ENCODE measurements at places on chromosomes 7 and 10.

GRCh38 chr7:14195871-14196270 is 206.4 kb upstream of the ETV1 start:
- no peak for DNase-seq

DNA sequence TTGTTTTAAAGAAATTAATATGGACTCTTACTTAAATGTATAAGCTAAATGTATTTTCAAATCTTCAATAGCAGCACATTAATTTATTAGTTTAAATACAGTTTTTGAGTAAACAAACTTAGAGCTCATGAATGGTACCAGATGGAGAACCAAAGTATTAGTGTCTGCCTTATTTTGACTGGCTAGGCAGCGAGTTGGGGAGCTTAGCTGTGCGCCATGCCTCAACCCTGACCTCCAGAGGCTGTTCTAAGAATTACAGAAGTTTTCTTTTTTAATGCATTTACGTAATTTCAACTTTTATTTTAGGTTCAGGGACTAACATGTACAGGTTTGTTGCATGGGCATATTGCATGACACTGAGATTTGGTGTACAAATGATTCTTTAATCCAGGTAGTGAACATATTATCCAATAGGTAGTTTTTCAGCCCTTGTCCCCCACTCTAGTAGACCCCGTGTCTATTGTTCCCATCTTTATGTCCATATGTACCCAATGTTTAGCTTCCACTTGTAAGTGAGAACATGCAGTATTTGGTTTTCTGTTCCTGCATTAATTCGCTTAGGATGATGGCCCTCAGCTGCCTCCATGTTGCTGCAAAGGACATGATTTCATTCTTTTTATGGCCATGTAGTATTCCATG is 166.8 kb downstream of the IQUB start:
- DNase-seq: no peak

- no peak for DNase-seq
These were observed 149.5 kb downstream of the ARHGAP21 start for GRCh38 chr10:24574161-24574560.

DNA sequence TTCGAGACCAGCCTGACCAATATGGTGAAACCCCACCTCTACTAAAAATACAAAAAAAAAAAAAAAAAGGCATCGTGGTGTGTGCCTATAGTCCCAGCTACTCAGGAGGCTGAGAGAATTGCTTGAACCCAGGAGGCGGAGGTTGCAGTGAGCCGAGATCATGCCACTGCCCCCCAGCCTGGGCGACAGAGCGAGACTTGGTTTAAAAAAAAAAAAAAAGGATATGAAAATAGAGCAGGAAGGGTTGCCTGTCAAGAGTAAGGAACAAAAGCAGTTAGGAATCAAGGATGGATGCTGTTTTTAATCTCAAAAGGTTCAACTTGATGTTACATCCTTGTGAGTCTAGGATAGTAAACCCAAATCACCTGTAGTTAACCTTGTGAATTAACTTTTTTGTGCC is 11.8 kb upstream of the ASCC1 start:
- DNase-seq: no peak

- DNase-seq: peak; percentile 43
These were observed 16.8 kb downstream of the VSIR start for GRCh38 chr10:71756311-71757191.

- no peak for DNase-seq
These were observed 20.8 kb upstream of the DDIT4 start for GRCh38 chr10:72252972-72253371.

DNA sequence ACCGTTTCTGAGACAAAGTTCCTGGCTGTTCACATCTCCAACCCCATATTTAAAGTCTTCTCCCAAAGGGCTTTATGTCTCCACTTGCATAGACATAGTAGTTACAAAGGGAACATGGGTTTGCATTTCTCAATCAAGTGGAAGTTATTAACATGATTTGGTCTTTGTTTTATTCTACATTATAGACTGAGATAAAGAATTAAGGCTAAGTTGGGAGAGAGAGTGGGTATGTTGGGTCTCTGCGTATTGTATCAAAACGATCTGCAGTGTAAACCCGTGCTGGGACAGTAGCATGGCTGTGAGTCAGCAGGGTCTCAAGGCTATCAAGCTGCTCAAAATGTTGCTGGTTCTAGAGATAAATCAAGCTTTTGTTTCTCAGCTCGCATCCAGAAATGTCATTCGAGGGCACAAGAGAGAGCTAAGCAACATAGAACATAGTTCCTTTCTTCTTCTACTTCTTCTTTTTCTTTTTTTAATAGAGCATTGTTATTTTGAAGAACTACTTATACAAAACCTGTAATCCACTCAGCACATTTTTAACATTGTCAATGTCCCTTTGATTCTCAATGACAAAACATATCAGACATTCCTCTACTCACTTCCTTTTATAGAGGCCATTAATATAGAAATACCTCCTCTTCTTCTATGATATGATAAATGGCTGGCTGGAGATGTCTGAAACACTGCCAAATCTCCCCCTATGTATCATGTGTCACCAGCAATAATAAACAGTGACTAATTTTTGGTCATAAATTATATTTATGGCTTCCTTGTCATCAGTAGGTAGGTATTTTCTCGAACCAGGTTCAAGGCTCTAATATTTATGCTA is 34.5 kb upstream of the RHOBTB1 start:
- peak; percentile 80 for DNase-seq

- no peak for DNase-seq
These were observed 447.4 kb downstream of the DNAJB6 start for GRCh38 chr7:157784041-157784835.

GRCh38 chr10:1359626-1359955 is 303.4 kb downstream of the WDR37 start:
- DNase-seq: no peak

DNA sequence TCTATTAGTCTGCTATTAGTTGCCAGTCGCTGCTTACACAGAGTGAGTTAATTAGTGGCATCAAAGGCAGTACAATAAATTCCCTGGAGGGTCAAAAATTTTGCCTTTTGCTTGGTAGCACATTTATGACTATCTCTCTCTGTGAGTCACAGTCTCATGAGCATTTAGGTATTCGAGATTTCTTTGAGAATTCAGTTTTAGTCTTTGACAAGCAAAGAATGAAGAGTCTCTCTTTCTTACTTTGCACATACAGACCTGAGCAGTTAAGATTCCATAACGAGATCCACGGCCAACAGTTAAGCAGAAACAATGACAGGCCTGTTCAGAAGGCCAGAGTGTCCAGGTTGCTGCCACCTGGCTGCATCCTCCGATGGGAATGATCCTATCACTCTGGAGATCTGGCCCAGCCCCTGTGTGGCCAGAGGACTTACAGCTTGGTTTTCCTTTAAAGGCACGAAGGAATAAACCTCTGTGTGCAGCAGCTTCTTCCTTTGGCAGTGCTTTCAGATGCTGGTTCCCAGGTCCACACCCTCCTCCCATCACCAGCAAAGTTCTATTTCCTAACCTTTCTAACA is 80.6 kb downstream of the GLI3 start:
- DNase-seq: peak; percentile 76

DNA sequence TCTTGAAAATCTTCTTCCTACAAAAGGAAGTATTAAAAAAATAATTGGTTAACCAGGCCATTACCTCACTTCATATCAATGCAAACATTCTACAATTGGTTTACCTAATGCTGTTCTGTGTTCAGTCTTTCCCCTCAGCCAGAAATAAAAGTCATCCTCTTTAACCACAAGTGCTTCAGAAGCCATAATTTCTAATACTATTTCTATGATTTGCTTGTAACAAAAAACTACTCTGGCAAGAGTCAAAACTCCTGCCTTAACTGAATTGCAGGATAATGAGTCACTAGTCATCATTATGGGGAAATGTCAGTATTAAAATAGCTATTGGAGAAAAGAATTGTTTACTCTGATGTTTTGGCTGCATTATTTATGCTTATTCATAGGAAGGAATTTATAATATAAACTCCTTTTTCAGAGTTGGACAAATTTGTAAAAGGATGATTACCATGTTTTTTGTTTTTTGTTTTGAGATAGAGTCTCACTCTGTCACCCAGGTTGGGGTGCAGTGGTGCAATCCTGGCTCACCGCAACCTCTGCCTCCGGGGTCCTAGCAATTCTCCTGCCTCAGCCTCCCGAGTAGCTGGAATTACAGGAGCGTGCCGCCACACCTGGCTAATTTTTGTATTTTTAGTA is 55.5 kb upstream of the ODAD2 start:
- peak; percentile 96 for DNase-seq

- DNase-seq: peak; percentile 67
These were observed 10.4 kb downstream of the STMP1 start for GRCh38 chr7:135672560-135673359.

DNA sequence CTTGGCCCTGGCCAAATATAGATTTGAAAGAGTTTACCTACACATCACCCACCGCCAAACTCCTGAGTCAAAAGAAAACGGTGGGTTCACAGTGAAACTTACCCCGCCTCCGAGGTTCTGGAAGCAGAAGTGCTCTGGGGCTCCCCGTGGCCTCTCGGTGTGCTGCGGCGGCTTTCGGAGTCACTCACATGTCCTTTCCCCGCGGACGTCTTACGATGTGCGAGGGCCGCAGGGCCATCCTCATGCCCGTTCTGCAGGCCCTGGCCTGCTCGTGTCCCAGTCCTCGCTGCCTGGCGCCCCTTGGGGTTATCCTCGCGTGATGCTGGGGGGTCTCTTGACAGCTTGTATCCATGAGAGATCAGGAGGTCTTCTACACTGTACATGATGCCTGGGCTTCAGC is 12.0 kb downstream of the JCAD start:
- DNase-seq: no peak

- peak; percentile 29 for DNase-seq
These were observed 79.1 kb downstream of the USP6NL start for GRCh38 chr10:11532306-11532705.

DNA sequence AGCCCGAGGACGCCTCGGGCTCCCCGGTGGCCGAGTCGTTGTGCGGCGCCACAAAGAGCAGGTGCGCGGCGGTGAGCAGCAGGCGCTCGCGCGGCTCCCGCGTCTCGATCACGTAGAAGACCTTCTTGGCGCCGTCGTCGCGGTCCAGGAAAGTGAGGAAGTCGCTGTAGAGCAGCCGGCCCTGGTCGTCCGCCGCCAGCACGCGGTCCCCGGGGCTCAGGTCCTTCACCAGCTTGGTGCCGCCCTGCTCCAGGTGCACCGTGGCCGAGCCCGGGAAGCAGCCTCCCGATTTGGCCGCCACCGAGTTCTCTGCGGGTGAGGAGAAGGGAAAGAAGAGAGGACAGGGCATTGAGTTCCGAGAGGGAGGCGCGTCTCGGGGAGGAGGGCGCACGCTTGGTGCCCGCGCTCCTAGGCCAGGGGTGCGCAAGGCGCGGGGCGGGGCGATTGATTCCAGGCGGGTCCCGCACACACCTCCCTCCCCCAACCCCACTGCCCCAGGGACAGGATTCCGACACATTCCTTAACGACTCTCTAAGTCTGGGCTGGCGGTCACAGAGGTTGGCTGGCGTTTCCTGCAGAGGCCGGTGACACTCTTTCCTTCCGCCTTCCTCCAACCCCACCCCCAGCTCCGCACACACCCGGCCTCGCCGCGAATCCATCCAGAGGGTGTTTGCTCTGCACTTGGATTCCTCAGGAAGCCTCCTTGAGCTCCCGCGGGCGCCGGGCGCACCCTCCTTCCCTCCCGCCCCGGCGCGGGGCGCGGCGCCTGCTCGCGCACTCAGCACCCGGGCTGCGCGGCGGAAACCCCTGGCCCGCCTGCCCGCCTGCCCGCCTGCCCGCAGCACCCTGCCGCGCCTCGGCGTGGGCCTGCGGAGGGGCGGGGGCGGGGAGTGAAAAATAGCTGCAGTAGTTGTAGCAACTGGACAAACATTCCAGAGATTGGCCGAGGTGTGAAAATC is 8.6 kb downstream of the SHH start:
- DNase-seq: no peak

GRCh38 chr7:113044394-113044793 is 42.2 kb downstream of the GPR85 start:
- no peak for DNase-seq

DNA sequence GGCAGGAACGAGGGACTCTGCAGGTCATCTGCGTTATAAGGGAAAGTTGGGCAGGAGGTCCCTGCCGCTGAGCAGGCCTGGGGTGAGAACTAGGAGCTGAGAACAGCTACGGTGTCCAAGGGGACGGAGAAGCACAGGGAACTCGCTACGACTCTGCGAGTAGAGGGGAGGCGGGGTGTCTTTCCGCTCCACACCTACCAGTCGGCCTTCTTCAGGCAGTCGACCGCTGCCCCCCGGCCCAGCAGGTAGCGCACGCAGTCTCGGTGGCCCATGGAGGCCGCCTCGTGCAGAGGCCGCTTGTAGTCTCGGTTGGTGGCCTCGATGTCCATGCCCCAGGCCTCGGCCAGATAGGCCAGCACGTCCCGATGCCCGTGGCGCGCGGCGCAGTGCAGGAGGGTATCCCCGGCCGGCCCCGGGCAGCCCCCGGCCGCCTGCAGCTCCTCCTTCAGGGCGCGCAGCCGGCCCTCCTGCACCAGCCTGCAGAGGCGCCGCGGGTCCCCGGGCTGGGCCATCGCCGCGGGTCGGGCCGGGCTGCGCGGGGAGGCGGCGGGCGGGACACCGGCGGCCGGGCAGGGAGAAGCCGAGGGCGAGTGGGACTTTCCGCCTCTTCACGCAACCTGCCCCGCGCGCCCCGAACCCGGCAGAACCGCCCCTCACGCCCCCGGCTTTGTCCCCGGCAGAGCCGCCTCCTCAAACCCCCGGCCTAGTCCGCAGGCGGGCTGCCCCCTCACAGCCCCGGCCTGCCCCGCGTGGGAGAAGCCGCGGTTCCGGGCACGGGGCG is 660 bp downstream of the ANKRD16 start:
- peak; percentile 14 for DNase-seq

- DNase-seq: peak; percentile 62
These were observed 205.9 kb downstream of the MBL2 start for GRCh38 chr10:52566471-52567246.

DNA sequence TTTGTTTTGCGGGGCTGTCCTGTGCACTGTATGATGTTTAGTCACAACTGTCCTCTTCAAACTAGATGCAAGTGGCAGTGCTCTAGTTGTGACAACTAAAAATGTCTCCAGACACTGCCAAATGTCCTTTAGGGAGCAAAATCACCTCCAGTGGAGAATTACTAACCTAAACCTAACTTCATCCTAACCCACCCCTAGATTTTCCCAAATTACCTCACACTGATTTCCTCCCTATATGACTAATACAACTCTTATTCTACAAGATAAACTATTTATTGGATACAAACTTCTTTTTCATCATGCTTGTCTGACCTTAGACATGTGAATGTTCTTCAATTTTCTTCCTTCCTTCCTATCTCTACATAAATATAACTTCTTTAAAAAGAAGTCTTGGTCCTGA is 26.4 kb downstream of the PNPLA8 start:
- DNase-seq: no peak

GRCh38 chr7:47186316-47186715 is 395.6 kb downstream of the TNS3 start:
- DNase-seq: no peak

DNA sequence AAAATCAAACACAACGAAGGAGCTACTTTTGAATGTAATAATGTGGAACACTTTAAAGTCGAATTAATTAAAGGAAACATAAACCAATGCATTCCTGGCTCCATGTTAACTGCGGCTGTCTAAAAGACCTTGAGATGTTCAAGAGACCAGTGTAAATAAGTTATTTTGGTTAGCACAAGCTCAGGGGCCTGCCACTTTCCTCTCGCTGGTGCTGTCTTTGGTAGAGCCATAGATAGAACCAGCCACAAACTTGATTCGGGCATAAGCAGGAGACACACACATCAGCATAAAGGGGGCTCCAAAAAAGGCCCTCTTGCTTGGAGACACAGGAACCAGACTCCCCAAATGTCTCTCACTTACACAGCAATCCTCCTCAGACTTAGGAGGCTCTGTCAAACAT is 121.6 kb upstream of the TBX20 start:
- no peak for DNase-seq

- no peak for DNase-seq
These were observed 389.2 kb upstream of the NFE2L3 start for GRCh38 chr7:25762511-25763462.

GRCh38 chr7:19670806-19671205 is 38.0 kb downstream of the POLR1F start:
- DNase-seq: peak; percentile 10

Measured in fibroblast of skin of abdomen (primary cell).